ENCODE measurements at places on chromosomes 5 and 9.

DNA sequence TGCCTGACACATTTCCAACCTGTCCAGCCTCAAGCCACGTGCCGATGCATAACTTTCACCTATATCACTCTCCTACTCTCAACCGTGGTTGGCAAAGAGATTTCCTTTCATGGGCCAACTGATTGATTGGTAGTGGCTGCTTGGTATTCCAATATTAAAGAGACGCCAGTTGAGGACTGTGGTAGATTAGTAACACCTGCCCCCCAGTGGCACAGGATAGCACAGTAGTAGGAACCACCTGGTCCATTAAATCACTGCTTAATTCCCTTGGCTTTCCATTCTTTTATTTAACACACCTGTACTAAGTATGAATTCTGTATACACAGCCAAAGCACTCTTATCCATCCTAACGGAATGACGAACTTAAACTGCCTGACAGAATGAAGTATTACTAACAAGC is 19.1 kb upstream of the FOXB2 start:
- no peak for DNase-seq

GRCh38 chr5:83517072-83517687 is 45.6 kb downstream of the VCAN start:
- DNase-seq = no peak

DNA sequence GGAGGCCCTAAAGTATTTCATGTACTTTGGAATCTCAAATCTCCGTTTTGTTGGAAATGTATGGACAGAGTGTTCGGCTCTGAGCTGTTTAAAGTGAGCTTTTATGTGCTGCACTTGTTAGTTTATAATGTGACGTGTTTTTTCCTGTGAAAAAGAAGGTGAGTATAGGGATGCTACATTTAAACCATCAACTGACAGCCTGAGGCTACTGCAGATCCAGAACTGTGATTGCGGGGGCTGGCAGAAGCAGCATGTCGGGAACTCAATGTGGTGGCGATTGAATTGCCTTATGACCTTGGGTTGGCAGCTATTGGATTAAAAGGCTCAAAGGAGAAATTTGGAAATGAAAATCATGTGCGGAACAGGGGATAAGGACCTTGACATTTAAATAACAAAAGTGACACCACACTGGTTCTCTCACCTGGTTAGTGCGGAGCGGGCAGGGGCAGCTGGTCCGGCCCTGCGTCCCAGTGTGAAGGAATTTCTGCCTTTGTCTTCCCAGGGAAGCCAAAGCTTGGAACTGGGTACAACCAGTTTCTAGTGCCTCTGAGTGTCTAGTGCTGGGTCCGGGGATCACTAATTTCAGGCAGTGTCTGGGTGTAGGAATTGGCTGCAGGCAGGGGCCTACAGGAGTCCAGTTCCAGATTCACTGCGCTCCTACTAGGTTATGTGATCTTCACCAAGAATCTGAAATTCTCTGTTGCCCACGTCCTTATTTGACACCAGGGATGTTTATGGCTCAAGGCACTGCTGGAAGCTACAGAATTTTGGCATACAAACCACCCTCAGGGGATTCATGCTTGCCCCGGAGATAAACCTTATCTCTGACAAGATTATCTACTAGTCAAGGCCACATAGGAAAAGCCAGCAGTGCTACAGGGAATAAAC is 120.7 kb upstream of the ERCC6L2 start:
- DNase-seq = no peak

DNA sequence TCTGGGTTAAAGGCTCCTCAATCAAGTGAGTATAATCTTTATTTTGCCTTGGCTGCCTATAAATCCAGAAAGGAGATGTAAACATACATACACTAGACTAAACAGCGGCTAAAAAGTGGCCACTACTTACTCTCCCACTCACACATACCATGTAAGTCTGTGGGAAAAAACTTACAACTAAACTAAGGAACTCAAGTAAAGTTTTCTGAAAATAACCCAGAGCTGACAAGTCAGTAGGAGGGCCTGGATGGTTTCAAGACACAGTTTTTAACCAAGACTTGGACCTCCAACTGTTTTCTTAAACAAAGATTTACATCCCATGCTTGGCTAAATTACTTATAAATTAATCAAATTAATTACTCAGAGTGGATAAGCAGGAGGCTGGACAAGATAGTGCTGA is 64.5 kb downstream of the CEP120 start:
- DNase-seq = no peak

DNA sequence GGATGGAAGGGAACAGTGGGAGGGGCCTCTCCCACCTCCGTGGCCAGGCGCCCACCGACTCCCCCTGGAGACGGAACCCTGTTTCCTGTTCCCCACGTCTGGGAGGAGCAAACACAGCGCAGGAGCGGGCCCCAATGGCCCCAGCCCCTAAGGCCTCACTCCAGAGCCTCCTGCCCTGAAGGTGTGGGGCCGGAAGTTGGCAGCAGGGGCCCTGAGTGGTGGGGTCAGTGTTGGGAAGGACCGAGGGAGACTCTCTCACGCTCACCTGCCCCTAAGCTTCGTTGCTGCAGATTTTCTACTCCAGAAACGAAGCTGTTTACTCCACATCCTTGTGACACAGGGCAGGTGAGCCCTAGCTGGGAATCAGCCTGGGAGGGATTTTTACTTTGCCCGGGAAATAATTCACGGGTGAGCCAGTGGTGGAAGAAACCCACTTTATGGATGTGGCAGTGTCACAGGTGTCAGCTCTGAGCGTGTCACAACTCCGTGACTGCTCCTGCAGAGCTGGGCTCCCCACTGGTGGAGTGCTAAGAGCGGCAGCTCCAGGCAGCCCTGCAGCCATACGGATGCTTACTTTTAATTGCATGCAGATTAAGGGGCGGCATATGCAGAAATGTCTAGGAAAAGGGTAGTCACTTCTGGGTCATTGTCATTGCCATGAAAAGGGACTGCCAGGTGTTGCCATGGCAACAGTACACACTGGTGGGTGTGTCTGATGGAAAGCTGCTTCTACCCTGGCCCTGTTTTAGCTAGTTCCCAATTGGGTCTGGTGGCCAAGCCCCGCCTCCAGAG is 77.5 kb upstream of the OLFM1 start:
- no peak for DNase-seq

DNA sequence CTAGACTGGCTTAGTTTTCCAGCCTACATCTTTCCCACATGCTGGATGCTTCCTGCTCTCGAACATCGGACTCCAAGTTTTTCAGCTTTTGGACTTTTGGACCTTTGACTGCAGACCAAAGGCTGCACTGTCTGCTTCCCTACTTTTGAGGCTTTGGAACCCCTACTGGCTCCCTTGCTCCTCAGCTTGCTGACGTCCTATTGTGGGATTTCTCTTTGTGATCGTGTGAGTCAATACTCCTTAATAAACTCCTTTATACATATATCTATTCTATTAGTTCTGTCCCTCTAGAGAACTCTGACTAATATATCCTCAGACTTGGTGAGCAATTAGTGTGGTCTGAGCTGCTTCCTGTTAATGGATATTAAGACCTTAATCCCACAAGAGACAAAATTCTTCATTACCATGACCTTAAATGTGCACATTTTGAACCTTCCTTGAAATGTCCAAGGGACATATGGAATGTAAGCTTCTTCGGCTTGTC is 752.9 kb downstream of the CDH18 start:
- DNase-seq = no peak

GRCh38 chr9:73152953-73153352 is 1.3 kb downstream of the ANXA1 start:
- DNase-seq = no peak

- DNase-seq = no peak
Measured at GRCh38 chr5:123263859-123264258, 159.3 kb downstream of the CEP120 start.

DNA sequence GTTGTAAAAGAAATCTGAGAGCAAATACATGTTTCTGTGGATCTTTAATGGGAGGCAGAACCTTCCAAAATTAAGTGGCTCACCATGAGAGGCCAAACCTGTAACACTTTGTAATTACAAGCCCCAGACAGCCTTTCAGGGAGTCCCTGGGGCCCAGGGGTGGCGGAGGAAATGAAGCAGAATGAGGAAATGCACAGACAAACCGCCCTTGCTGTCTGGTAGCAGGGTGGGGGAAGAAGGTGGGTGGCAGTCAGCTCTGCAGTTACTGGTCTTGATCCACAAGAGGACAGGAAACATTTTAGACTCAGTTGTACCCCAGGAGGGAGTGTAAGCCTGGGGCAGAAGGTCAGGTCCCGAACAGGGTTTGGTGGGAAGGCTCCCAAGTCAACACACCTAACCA is 6.5 kb downstream of the ARL14EPL start:
- no peak for DNase-seq

GRCh38 chr5:93120051-93120450 is 461.0 kb downstream of the NR2F1-AS1 start:
- no peak for DNase-seq

DNA sequence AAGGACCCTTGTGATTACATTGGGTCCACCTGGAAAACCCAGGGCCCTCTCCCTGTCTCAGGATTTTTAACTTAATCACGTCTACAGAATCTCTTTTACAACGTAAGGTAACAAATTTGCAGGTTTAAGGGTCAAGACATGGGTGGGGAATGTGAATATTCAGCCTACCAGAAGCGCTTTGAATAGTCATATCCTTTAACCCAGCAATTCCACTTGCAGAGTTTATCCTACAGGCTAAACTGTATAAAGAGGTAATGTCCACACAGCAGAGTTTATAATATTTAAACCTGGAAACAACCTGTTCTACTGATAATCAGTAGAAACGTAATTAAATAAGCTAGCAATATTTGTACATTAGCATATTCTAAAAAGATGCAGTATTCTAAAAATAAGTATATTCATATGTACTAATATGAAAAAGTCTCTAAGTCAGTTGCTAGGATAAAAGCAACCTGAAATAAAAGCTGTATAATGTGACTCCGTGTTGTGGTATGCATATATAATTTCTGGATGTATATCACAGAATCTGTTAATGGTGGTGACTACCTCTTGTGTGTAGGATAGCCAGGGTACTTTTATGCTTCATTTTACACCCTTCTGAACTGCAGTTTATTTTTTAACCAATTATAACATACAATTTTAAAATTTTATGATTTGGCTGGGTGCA is 14.1 kb upstream of the NIPAL4 start:
- DNase-seq = no peak

DNA sequence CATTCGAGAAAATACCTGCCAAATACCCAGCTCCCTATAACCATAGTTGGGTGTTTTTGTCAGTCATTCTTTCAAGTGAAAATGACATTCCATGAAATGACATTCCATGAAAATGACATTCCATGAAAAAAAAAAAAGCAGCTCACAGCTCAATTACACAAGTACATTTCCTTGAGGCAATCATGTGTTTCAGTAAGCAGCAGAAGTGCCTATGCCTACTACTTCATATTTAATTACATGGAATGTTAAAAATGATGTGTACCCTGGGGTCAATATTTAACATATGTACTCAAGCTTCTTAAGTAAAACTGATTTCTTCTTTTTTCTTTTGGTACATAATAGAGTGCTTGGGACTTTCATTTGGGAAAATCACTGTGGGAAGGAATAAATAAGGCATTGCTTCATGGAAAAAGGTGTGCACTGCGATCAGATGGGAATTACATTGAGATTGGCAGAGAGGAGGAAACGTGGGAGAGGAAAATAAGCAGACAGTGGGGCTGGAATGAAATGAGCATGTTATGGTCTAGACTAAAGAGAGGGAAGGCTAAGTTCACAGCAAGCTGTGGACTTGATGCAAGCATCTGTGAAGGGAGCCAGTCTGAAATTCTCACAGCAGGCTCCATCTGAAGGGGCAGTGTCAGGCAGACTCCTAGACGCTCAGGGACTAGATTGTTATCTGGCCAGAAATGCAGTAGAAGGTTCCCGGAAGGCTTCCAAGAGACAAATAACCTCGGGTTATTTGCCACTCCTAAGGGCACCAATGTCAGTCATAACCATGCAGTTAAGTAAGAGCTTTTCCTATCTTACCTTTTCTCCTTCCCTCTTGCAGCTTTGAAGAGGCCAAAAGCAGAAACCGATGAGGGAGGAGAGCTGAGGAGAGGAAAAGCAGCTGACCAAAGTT is 15.2 kb upstream of the SPATA9 start:
- no peak for DNase-seq

- DNase-seq = no peak
Measured at GRCh38 chr5:178246624-178247279, 14.2 kb upstream of the PHYKPL start.

GRCh38 chr5:144203750-144204596 is 33.3 kb downstream of the KCTD16 start:
- no peak for DNase-seq

DNA sequence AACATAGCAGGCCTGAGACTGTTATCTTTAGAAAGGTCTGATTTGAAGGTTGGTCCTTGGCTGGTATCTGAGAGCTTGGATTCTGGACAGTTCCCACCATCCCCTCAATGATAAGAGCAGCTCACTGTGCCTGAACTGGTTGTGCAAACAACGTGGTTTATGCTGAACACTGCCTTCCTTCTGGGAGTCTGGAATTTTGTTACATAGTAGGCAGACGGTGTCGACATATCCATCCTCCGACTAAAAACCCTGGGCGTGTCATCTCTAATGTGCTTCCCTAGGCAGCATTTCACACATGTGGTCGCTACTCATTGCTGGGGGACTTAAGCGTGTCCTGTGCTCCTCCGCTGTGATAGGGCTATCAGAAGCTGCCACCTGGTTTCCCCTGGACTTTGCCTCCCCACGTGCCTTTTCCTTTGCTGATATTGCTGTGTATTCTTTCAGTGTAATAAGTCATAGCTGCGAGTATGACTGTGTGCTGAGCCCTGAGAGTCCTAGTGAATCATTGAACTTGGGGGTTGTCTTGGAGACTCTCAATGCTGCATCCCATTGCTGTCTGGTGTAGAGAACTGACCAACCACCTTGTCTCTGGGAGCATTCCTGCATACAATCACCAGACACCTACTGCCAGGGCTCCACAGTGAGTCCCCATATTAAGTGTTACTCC is 119.1 kb upstream of the TBC1D2 start:
- no peak for DNase-seq

DNA sequence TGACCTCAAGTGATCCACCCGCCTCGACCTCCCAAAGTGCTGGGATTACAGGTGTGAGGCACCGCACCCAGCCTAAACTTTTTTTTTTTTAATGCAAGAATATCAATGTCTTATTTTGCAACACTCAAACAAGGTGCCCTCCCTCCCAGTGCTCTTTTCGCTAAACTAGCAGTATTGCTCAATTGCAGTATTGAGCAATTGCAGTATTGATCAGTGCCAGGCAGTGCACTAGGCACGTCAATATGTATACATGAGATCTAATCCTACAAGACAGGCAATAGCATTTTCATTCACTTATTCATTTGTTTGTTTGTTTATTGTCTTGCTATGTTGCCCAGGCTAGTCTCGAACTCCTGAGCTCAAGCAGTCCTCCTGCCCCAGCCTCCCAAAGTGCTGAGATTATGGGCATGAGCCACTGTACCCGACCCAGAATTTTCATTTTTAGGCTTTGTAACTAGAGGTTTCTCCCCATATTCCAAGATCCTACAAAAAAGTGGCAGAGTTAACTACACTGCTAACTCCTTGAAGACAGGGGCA is 94.5 kb downstream of the TTLL11 start:
- DNase-seq = no peak

DNA sequence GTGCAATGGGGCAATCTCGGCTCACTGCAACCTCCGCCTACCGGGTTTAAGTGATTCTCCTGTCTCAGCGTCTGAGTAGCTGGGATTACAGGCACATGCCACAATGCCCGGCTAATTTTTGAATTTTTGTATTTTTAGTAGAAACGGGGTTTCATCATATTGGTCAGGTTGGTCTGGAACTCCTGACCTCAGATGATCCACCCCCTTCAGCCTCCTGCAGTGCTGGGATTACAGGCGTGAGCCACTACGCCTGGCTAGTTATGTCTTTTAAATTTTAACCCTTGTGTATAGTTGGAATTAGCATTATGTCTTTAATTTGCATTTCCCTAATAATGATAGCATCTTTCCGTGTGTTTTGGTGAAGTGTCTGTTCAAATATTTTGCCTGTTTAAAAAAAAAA is 11.5 kb downstream of the GPBP1 start:
- DNase-seq = no peak
